ENCODE measurements at places on chromosomes 6 and 20.

GRCh38 chr6:133539502-133540259, 298.5 kb downstream of the EYA4 start:
- no peak for DNase-seq

DNA sequence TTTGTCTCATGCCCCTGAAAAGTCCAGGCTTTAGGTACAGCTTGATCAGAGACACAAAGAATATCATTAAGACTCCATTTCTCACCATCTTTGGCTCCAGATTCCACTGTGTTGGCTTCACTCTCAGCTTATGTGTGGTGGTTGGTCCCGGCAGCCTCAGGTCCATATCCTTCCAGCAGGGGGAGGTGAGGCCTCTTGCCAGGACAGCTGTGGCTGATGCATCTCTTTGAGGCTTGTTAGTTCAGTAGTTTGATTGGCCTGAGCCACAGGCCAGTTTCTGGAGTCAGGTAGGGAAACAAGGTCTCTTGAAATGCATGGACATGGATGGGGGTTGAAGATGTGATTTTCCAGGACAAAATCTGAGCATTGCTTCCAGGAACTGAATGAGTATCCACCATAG, 62.4 kb downstream of the JAG1 start:
- DNase-seq = no peak

- no peak for DNase-seq
These were observed 49.4 kb upstream of the IRF4 start for GRCh38 chr6:341914-342831.

DNA sequence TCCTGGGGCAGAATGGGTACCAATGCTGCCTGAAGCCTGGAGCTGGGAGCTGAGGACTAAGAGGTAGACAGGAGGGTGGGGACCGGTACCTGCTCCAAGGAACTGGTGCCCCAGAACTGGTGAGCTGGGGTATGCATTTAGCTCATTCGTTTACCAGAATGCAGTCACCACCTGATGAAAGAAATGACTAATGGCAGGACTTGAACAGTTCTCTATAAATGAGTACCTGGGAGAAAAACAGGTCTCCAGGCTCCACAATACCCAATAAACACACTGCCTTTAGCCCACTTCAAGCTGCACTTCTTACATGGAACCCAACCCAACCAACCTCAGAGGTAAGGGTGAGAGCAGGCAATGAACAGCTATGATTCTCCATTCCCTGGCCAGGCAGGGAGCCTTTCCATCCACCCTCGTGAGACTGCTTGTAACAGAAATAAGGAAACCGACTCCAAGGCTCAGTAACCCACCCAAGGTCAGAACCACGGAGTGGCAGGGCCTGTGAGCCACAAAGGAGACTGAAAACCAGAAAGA, 15.4 kb downstream of the FKBP1A start:
- no peak for DNase-seq

GRCh38 chr20:15564981-15565380, 1008.3 kb downstream of the KIF16B start:
- DNase-seq = no peak

DNA sequence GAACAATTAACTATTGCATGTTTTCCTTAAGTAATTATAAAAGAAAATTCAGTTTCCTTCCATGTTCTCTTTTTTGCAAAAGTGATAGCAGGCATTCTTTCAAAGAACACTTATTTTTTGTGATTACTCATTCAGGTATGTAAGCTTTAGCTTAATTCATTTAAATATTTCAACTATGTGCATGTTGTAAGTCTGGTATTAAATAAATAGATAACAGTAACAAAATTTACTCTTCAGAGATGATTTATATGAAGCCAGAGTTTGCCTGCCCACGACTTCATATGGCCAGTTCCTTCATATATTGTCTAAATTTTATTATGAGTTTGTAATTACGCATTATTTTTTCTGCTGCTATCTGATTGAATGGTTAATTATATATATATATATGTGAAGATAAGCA, 110.9 kb downstream of the ADGRG6 start:
- DNase-seq = no peak

DNA sequence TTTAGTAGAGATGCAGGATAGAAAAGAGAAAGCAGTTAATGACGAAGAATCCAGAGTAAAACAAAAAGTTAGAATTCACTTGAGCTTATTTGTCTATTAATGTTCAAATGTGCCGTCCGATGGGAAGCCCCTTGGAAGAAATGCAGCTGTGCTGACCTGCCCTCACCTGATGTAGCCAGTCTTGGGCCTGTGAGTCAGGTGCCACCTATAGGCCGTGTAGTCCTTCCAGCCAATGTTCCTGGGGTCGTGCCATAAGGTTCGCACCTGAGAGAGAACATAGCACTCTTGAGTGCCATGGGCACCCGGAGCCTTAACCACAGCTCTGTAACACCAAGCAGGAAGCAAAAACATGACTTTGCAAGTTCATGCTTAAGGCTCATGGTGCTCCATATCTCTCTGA, 32.4 kb downstream of the THBS2 start:
- DNase-seq = no peak

GRCh38 chr6:142162780-142163179, 15.7 kb downstream of the VTA1 start:
- DNase-seq = no peak

- DNase-seq = no peak
These were observed 3.2 kb downstream of the PRRT1 start for GRCh38 chr6:32148289-32149091.

GRCh38 chr6:7580927-7581618, 8.9 kb upstream of the SNRNP48 start:
- no peak for DNase-seq

GRCh38 chr6:105769987-105770386, 316.1 kb upstream of the PRDM1 start:
- DNase-seq = no peak

DNA sequence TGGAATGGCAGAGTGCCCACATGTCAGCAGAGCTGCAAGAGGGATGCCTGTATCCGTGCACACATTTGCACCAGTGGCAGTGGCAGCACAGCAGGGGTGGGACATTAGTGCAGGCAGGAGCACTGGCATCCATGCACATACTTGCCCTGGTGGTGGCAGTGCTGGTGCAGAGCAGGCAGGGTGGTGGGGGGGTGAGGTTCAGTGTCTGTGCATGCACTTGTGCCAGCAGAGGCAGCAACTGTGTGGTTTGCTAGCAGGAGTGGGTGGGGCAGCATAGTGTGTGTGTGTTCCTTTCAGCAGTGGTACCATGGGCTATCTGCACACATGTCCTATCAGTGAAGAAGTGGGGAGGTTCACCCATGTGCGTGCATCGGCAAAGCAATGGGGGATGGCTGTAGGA, 151.6 kb downstream of the EPM2A start:
- no peak for DNase-seq

GRCh38 chr20:60402189-60403058, 444.2 kb downstream of the CDH26 start:
- no peak for DNase-seq

- no peak for DNase-seq
These were observed 108.8 kb upstream of the PMEPA1 start for GRCh38 chr20:57818418-57819181.

DNA sequence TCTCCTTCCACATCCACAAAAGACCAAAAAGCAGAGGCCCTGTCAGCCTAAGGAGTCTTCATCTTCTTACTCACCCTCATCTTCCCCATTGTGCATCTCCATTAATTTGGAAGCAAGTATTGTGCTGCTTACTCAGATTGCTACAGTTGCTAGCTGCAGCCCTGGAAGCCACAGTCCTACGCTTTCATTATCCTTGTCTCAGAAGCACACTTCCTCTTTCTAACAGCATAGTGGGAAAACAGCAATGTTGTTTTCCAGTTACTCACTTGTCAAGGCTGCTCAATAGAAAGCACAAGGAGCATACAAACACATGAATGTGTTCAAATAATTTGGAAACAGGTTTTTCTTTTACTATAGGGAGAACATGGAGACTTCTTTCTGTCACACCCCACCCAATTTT, 76.6 kb upstream of the RBM24 start:
- DNase-seq = no peak

DNA sequence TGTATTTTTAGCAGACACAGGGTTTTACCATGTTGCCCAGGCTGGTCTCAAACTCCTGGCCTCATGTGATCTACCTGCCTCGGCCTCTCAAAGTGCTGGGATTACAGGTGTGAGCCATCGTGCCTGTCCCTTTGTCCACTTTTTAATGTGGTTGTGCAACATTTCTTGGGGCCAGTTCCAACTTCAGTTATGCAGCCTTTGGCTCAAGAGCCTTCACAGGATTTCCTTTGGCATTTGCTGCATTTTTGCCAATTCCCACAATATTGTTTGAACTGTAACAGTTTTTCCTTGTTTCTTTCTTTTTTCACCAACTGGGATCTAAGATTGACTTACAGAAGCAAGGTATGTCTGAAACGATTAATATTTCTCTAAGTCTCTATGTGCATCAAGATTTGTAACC, 63.6 kb downstream of the EDN1 start:
- no peak for DNase-seq

DNA sequence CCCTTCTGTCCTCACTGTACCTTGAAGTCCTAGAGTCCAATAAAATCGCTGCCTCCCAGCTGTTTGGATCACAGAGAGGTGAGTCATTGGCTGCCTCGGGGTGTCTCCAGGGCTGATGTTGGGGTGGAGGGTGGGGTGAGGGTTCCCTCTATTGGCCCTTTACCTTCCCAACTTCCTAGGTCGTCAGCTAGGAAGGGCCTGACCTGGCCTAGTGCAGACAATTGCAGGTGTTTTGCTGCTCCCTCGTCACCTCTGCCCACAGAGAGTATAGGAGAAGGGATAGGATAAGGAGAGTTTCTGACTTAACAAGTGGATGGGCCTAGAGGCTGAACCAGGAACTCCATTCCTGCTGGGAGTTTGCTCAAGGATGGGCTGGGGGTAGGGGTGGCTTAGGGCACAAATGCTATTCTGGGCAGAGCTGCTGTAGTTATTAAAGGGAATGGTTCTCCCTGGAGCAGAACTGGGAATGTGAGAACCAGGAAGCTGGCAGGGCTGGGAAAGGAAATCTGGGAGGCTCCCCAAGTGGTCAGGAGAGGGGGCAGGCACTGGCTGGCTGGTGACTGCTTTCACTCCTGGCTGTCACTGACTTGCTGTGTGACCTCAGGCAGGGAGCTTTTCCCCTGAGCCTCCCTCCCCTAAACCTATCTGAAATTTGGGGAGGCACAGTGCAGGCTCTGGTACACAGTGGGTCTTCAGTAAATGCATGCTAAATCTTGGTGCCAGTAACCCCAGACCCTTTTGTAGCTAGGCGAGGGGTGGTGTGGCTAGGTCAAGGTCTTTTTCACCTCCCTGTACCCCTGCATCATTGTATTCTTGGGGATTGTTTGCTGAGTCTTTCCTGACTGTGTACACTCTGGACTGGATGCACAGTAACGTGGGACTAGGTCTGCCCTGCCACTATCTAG, 1.5 kb downstream of the TP53INP2 start:
- DNase-seq = no peak

- no peak for DNase-seq
These were observed 132.7 kb upstream of the SLC22A16 start for GRCh38 chr6:110609101-110609500.

GRCh38 chr20:38349856-38350255, 3.6 kb downstream of the LBP start:
- DNase-seq = no peak

DNA sequence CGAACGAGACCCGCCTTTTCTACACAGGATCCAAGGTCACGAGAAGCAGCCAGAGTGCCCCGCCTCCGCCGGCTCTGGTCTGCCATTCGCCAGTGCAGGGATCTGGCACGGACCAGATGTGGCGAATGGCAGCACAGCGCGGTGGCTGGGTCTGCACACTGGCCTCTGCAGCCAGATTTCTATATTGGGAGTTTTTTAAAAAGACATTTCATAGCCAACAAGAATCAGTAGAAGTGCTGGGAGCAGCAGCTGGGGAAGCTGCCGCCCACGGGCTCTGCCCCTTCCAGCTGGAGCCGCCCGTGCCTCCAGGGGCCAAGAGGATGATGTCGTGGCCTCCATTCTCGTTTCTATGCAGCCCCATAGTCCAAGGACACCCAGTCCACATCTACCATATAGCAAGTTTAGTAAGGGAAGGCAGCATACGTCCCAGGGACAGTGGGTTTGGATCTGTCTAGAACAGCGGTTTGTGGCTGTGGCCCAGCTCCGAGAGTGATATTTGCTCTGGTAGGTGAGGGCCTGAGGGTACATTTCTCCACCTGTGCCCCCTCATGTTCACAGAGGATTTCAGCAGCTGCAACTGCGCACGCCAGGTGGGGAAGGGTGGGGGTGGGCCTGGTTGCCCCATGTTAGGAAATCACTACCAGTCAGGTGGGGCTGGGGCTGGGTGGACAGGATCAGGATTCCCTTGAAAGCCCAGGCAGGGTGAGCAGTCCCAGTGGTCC, 333.7 kb downstream of the ZFAND3 start:
- no peak for DNase-seq

DNA sequence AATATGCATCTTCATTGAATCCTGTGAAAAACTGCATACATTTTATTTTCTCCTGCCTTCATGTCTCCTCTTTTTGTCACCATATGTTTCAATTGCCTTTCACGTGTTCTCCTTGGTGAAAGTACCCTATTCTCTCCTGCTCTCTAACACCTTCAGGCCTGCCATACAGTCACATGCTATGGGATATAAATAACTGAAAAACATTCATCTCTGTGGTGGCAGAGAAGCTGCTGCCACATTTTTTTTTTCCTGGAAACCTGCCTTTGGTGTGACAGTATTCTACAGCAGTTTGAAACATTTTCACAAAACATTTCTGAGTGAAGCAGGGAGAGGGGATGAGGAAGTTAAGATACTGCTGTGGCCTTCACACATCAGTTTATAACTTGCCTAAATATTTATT, 44.8 kb upstream of the FBXL4 start:
- DNase-seq = no peak

GRCh38 chr6:161480421-161481155, 206.7 kb upstream of the AGPAT4 start:
- no peak for DNase-seq

DNA sequence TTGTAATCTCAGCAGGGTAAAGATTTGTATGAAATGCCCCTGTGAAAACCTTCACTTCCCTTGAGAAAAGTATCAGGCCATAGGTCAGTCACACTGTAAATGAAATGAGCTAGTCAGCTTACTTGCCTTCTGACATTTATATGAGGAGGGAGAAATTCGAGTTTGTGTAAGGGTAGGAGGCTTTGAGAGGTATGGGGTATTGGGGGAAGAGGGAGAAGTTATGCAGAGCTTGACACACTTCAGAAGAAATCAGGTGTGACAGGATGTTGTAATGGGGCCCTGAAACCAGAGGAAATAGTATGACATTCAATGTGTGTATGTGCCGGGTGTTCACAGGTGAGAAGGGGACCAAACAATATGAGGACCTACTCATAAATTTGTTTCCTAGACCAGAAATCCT, 64.2 kb upstream of the CCN6 start:
- DNase-seq = no peak

GRCh38 chr6:89916136-89916920, 22.1 kb downstream of the GJA10 start:
- DNase-seq = no peak

DNA sequence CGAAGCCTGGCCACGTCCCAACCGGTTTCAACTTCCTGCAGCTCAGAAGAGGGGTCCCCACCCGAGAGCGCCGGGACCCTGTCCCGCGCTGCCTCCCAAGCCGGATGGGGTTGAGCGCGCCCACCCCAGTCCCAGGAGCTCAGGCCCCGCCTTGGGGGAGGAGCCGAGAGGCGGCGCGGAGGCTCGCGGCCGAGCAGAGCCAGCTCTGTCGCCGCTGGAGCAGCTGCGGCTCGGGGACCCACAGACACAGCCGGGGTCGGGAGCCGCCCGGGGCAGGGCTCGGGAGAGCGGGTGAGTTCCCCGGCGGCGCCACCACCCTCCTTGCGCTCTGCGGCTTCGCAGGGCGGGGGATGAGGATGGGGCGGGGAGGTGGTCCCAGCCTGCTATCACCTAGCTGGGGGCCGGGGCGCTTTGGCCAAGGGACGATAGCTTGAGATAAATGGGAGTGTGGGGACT, at the start of gene PPP1R16B:
Gene PPP1R16B (plus strand): TSS at position 196 of the 456 bp plus-strand sequence. CDS start 30,229 bp downstream, outside the sequence.
- DNase-seq = peak; percentile 43

- no peak for DNase-seq
These were observed 148.8 kb upstream of the EPHA7 start for GRCh38 chr6:93568169-93568568.

Measured in NCI-H2171 treated with DMSO at 0.1 percent for 48 hours (cell line).